ENCODE measurements at places on chromosomes 1 and 21.
A peak's percentile ranks its signal among the peaks of the same experiment; 100 is the strongest.

GRCh38 chr1:209838537-209838936, 10.8 kb downstream of the UTP25 start:
- no peak for DNase-seq

DNA sequence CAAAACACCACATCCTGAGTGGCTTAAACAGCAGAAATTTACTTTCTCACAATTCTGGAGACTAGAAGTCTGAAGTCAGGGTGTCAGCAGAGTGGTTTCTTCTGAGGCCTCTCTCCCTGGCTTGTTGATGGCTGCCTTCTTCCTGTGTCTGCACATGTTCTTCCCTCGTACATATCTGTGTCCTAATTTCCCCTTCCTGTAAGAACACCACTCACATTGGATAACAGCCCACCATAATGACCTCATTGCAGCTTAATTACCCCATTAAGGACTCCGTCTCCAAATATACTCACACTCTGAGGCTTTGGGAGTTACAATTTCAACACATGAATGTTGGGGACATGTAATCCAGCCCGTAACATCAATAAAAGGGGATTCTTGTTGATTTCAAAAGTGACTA, 23.4 kb downstream of the C8A start:
- DNase-seq, result no peak

GRCh38 chr21:45945066-45945867, 36.3 kb upstream of the COL6A1 start:
- no peak for DNase-seq

GRCh38 chr1:152348447-152348846, 11.4 kb downstream of the FLG2 start:
- no peak for DNase-seq

DNA sequence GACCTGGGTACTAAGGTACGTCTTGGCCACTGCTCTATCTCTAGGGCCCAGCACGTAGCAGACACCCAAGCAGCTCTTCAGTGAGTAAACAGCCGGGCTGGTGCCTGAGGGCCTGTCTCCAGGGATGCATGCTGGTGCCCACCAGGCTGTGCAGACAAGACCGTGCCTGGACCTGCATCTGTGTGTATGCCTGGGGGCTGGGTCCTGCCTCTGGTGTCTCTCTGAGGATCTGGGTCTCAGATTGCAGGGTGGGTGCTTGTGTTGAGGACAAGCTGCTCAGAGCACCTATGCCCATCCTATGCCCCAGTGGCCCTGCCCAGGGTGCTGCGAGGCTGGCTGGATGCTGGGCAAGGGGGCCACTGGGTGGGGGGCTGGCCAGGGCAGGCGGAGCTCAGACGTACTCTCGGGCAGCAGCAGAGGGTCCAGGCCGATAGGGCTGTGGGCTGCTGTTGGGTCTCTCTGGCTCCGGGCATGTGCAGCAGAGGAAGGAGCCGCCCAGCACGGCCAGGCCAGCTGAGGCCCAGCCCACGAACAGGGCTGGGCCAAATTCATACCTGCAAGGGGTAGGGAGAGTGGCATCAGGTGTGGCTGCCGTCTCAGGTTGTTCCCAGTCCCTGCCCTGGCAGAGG, 4.4 kb downstream of the CLDN19 start:
- DNase-seq, result no peak

GRCh38 chr1:63698001-63698838, 75.6 kb upstream of the ROR1 start:
- DNase-seq, result no peak

- DNase-seq, result peak; percentile 35
These were observed 22.9 kb downstream of the SUSD4 start for GRCh38 chr1:223341121-223341520.

DNA sequence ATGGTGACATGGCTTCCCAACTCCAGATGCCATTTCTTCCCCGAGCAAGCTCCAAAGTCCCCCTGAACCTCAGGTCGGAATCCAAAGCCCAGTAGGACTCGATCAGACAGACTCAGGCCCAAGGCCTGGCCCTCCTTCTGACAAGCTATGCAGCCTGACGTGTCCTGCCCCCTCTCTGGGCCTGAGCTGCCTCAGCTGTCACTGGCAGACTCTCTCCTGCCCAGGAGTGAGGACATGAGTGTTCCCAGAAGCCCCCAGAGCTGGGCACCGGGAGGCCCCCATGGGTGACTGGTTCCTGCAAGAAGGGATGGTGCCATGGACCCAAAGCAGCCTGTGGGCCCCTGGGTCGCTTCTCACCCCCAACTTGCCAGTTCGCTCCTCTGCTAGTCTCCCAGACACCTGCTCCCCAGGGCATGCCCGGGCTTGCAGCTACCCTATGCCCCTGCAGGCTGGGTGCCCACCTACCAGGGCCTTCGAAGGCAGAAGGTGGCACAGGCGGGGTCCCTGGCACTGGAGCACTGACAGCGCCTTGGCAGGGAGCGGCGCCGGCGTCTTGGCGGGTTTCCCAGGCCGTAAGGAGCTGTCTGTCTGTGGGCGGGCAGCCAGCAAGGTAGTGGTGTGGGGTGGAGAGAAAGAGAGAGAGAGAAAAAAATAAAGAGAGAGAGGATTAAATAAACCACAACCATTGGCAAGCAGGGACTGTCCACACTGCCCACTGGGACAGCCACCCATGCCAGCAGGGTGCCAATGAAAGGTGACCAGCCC, 2.3 kb downstream of the EDN2 start:
- DNase-seq, result no peak

GRCh38 chr1:212596798-212597197, 11.8 kb upstream of the ATF3 start:
- no peak for DNase-seq

DNA sequence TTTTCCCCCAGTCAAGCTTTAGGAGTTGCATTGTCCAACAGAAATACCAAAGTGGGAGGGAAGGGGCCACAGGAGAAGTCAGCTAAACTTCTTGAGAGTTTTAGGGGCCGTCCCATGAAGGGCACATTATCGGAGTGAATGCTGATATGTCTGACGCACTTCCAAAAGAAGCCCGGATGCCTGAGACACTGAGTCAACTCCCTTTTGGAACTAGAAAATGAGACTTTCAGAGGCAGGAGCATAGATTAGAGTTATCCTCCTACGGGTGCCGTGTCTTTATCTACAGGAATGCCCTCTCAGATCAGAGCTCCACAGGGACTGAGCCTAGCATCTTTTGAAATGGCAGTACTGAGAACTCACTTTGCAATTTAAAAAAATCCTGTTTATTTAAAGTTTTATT, 13.1 kb downstream of the ACTN2 start:
- DNase-seq, result no peak

- DNase-seq, result no peak
These were observed 20.6 kb upstream of the RCAN3 start for GRCh38 chr1:24481843-24482610.

GRCh38 chr1:89295187-89295586, 22.5 kb upstream of the GBP5 start:
- no peak for DNase-seq

- DNase-seq, result no peak
These were observed 450.8 kb downstream of the USP25 start for GRCh38 chr21:16180614-16181013.

DNA sequence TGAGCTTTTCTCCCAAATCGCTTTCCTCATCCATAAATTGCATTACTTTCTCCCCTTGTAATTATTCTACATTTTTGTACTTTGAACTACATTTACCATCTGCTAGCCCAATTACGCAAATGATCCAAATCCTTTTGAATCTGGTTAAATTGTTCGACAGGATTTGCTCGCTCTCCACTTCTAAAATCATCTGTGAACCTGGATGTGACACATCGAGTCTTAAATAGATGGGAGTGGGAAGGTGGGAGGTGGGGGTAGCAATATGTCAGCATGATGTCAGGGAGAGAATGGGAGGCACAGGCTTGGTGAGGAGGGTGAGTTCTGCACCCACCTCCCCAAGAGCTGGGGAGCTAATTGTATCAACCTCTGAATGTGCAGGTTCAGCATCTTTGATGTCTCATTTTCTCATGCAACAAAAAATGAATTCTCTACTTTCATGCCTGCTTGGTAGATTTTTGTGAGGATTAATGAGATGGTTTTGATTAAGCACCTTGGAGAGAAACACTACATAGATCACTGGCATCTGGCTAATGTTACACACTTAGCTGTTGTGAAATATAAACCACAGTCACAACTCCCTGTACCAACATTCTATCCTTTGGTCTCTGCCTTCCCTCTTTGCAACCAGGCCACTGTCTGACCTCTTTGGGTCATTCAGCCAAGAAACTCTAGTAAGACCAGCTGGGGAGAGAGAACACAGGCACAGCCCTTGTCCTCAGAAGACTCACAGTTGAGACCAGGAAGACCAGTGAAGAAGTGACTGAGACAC, 165.1 kb downstream of the DAB1 start:
- DNase-seq, result no peak

- no peak for DNase-seq
These were observed 11.9 kb downstream of the ALPL start for GRCh38 chr1:21520899-21521716.

Measured in amygdala (tissue), 56 donors.